ENCODE measurements at places on chromosomes 2 and 18.

DNA sequence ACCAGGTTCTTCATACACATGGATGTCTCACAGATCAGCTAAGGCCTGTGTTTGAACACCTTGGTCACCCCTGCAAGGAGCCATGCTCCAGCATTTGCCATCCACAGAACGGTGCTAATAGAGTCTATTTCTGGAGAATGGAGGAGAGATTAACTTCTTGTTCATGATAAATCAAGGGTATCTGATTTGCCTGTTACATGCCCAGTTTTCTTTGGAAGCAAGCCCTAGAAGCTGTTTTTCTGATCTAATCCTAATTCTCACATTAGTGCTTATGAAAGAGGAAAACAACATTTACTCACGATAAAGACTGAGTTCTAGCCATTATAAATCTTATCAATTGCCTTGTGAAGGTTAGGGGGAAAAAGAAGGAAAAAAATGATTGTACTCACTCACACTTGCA, 119.6 kb upstream of the DTNA start:
- no peak for DNase-seq

DNA sequence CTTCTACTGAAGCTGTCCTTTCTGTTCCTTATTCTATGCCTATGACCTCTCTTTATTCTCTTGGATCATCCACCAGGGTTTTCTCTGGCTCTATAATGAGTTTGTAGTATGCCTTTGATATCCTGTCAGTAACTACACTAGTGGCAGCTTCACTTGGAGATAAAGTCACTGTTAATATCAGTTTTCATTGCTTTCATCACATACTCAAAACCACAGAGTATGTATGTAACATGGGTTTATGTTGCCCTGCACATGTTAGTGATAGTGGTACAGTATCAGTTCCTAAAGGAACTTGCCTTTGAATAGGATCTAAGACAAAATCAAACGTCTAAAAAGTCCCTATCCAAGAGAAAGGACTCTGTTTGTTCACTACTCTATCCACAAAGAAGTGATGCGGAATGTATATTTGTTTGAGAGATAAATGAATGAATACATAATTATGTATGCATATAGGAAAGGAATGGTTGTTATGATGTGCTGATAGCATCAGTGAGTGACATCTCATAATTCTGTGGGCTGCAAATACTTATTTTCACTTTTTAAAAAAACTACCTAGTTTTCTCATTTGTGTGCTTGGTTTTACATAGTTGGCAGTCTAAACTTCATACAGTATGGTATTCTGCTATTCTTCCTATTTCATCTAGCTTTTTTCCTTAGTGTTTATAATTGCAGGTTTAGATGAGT, 45.1 kb downstream of the TET3 start:
- DNase-seq, result no peak

DNA sequence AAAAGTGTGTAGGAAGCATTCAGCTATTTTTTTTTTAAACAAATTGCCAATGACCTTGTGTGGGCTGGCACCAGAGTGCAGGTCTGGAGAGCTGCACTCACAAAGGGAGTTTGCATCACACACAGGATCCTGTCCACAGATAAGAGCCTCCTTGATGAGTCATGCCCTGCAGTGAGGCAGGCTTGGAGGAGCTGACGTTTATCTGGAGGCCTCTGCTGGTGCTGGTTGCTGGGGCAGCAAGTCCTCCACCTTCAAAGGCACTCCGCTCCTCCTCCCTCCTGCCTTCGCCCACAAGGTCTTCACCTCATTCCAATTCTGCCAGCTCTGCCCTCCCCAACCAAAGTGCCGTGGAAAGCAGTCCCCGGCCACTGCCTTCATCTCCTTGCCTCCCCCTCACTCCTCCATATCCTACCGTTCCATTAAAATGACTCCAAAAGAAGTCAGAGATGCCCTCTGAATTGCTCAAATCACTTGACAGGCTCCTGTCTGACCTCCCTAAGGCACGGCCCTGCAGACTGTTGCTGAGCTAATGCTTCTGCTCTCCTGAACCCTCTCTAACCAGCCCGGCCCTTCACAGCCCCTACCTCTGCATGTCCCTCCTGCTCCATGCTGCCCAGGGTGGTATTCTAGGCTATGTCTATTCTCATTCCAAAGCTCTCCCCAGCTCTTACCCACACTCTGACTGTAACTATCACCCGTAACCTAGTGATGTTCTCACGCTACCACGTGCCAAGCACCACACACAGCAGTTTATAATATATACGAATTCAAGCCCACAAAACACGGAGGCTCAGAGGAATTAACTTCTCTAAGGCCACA, 30.9 kb downstream of the LONRF2 start:
- DNase-seq, result peak; percentile 34

DNA sequence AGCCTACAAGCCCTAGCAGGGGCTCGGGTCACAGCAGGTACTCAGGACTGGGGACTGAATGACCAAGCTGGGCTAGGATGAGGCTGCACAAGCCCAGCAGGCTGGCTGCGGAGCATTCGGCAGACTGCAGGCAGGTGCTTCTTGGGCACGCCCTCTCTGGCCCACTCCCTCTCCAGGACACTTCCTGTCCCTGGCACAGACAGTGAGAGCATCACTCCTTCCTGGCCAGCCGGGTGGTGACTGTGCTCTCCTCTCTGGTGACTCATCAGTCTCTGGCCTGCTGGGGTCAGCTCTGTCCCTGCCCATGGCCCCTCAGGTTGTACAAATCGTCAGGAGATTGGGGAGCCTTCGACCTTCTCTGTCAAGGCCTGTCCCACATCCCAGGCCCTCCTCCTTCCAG, 22.5 kb downstream of the C1QL2 start:
- no peak for DNase-seq

GRCh38 chr18:34224423-34225217, at the start of gene NOL4:
Gene NOL4 (minus strand): TSS chr18:34224913. CDS start chr18:34223253, 1,660 bp downstream.
- no peak for DNase-seq

GRCh38 chr2:63310614-63311013, 260.0 kb downstream of the OTX1 start:
- no peak for DNase-seq

All from CD8-positive, alpha-beta T cell (primary cell).